Endothelial cell (in vitro differentiated cells): ENCODE measurements at places on chromosomes 6 and 20.
A peak's percentile ranks its signal among the peaks of the same experiment; 100 is the strongest.

DNA sequence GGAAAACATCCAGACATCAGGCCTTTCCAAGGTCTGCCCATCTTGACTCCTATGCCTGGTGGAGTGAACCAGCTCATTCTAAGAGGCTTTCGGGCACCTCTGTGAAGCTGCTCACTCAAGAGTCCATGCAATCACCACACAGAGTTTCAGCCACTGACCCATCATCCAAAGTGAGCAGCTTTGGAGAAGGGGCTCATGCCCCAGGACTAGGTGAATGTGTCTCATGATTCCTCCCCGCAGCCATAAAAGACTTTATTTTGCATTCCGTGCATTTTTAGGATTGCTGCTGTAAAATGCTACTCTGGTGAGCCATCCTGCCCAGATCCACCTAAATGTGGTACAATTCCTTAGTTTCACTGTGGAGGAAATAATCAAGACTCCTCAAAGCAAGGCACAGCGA is 44.5 kb upstream of the EZR start:
- no peak for DNase-seq

GRCh38 chr6:98769546-98769945 is 64.8 kb upstream of the POU3F2 start:
- peak; percentile 42 for DNase-seq

DNA sequence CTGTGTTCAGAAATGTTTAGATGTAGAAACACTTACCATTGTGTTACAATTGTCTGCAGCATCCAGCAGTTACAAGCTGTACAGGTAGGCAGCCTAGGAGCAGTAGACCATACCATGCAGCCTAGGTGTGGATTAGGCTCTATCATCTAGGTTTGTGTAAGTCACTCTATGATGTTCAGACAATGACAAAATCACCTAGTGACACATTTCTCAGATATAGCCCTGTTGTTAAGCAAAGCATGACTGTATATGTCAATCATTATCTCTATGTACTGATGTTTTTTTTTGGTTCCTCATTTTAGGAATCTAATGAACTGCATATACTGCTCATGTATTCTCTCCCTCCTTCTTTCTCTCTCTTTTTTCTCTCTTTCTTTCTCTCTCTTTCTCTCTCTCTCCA is 22.2 kb downstream of the CST8 start:
- DNase-seq, result no peak

DNA sequence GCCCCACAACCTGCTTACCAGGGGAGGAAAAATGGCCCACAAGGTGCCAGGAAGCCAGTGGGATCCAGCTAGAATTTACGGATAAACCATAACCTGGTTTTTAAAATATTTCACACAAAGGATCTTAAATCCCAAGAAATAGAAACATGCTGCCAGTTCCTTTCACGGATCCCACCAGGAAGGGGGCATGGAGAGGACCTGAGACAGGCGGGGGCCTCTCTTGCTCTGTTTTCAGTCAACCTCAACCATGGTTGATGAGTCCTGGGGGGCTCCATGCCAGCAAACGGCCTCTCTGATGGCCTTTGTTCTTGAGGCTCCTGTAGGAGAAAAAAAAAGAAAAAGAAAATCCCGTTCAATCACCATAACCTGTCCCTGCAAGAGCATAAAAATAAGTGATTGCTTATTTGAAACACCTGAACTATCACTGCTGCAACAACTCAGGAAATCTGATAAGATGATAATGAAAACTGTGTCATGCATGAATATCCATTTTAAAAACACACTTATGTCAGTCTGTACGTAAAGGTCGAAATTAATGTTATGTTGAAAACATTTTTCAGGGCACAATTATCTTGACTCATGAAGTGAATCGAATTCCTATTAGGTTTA is 125.8 kb upstream of the CST7 start:
- no peak for DNase-seq

DNA sequence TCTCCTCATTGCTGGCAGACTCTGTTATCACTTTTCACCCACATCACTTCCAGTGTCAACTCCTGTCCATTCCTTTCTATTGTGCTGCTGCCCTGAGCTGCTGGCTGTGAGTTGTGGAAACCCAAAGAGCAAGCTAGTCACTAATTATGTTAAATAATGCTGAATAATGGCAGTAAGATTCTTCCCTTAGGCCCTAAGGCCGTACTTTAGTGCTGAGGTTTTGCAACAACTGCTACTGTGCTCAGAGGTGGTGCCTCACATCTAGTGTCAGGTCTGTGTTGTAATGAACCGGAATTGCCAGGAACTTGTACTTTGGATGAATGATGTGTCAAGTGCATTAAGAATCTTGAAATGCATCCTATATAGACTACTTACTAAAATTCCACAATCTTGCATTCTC is 372.2 kb upstream of the RNF217 start:
- no peak for DNase-seq

- DNase-seq, result no peak
Measured at GRCh38 chr6:141252828-141253608, 879.7 kb upstream of the GJE1 start.

- DNase-seq, result no peak
Measured at GRCh38 chr6:107959392-107959791, 1.4 kb upstream of the SEC63 start.

GRCh38 chr6:126983779-126984178 is 134.7 kb upstream of the RSPO3 start:
- no peak for DNase-seq

GRCh38 chr6:112156668-112157067 is 69.3 kb downstream of the FAM229B start:
- no peak for DNase-seq

DNA sequence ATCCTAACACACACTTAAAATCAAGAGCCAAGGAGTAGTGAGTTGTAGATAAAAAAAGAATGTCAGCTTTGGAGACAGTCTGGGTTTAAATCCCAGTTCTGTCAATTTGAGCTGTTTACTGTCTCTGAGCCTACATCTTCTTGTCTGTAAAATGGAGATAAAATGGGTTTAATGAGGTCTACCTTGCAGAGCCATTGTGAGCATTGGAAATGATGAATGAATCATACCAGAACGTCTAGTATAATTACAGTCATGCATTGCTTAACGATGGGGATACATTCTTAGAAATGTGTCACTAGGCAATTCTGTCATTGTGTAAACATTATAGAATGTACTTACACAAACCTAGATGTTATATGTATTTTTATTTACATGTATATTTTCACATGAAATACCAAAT is 17.6 kb upstream of the SGK2 start:
- no peak for DNase-seq

DNA sequence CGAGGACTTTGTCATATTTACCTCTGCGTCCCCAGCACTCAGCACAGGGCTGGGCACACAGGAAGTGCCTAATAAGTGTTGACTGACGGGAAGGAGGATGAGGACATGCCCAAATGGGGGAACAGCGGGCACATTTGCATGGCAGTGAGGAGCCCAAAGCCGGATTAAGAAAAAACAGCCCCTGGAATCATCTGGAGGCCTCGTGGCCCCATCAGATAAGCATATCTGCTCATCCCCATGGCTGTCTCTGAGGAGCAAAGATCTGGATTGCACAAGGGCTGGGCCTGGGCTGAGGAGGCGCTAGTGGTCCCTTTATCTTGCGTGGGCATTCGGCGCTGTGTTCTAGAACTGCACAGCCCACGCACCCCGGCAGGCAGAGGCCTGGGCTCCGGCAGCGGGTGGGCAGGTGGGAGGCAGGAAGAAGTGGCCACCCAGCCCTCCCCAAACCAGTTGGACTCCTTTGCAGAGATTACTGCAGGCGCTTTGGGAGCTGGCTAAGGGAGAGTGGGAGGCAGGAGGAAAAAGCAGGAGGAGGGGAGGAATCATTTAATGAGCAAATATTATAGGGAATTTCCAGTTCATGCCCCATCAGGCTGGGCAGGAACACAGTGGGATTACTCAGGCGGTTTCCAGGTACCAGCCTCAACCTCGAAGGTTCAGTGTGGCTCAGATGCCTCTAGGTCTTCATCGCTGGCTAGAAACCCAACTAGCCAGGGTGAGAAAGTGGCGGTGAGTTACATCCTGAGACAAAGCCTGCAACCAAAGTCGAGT is 108.1 kb downstream of the CEBPB start:
- DNase-seq, result no peak

DNA sequence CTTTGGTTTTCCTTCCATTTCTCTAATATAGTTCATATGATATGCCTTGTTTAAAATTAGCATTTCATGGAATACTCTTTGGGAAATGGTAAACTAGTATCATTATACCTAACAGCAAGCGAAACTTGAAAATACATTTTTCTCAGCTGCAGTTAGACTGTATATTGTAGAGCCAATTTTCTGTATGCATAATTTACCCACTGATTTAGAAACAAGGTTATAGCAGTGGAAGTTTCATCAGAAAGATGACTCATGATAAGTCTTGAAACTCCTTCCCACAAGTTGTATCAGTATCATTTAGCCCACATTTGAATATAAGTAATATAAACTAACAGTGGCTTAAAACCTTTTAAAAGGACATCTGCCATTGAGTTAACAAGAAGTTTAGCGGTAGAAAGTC is 164.8 kb upstream of the BMP5 start:
- DNase-seq, result no peak

DNA sequence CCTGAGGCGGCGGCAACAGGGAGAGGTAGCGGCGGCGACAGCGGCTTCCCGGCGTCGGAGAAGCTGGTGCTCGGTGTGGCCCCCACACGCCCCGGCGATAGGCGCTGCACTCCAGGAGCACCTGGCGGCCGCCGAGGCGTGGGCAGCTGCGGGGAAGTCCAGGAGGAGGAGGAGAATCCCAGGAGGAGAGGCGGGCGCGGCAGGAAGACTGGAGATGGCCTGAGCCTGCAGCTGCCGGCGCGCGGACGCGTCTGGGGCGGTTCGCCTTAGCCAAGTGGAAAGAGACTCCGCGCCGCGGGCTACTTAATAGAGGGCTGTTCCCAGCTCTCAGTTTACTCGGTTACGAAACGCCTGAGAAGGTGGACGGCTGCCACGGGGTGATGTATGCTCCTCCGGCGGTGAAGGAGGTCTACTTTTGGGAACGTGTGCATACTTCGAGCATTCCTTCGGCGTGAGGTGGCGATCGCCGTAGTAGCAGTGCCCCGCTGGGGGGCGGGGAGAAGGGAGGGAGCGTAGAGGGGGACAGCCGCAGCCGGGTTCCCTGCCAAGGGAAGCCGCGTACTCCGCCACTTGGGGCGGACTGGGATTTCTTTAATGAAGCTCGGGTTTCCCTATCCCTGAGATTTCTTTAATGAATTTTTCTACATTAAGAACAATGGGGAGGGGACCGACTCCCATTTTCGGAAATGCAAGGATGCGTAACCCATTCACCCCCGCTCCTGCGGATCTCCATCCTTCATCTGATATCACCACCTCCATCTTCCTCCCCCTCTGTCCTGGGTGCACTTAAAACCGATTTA is at the start of gene COL12A1:
Gene COL12A1, minus strand, starts transcription at position 278 of the 800 bp plus-strand sequence. CDS start 3,261 bp downstream, outside the sequence.
- peak; percentile 66 for DNase-seq

DNA sequence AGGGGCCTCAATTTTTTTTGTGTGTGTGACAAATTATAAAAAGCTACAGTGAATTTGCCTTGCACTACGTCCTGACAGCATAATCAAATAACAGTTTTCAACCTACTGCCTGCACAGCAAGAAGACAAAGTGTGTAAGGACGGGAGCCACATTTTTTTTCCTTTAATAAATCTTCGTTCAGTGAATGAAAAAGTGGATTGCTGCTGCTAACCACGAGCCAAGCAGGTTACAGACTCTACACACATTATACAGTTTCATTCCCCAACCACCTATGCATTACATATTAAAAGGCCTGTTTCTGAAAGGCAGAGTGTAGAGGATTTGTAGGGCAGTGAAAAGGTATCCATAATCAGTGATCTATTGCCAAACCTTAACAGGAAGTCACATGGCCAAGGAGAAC is 570.0 kb upstream of the BTBD3 start:
- no peak for DNase-seq

DNA sequence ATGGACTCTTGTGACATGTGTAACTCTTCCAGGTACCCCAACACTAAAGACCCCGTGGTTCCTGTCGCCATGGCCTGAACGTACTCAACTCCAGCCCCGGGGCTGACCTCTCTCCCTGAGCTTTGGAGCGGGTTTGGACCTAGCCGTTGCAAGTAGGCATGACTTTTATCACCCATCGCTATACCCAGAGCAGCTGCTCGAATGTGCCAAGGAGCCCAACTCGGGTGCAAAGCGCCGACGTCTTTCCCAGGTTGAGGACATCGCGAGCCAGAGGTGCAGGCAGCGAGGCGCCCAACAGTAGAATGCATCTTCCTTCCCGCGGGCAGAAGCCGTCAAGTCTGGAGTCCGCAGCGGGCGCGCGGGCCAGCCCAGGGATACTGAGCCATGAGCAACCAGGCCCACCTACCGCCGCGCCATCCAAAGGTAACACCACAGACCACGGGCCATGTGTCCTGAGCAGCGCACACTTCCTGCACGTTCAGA is 5.7 kb upstream of the LAMP5 start:
- DNase-seq, result no peak

DNA sequence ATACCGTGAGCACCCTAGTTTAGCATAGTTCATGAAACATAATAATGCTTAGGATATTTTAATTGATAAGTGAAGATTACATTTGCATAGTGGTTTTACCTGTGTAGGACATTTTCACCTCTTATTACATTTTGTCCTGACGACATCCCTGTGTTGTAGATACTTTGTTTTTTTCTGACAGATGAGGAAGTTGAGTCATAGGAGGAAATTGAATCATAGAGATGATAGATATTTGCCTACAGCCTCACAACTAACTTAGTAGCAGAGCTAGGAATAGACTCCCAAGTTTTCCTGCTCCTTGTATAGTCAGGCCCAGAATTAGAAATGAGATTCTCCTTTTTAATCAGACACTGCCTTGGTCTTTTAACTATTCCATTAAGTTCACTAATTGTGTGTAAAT is 100.5 kb upstream of the SUPT3H start:
- DNase-seq, result no peak

- no peak for DNase-seq
Measured at GRCh38 chr6:35642471-35643161, 46.1 kb downstream of the FKBP5 start.

- DNase-seq, result no peak
Measured at GRCh38 chr20:25989196-25989595, 292.5 kb upstream of the ZNF337 start.

- no peak for DNase-seq
Measured at GRCh38 chr20:13251904-13252297, 30.8 kb downstream of the ISM1 start.

- no peak for DNase-seq
Measured at GRCh38 chr6:27415898-27416297, 27.3 kb downstream of the ZNF391 start.

GRCh38 chr20:32534661-32535240 is 50.4 kb downstream of the NOL4L start:
- no peak for DNase-seq

GRCh38 chr6:69732640-69733039 is 64.2 kb downstream of the LMBRD1 start:
- DNase-seq, result no peak

DNA sequence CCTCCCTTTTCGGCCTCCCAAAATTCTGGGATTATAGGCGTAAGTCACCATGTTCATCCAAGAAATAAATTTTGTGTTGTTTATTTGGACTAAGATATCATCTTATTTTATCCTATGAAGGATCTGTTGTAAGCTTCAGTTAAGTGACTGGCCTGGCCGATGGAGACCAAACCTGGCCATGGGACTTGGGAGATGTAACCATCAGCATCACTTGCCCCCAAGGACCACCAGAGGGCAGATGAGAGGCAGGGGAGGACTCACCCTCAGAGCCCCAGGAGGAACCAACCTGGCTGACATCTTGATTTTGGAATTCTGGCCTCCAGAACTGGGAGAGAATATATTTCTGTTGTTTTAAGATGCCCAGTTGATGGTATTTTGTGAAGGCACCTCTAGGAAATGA is 266.7 kb downstream of the CDH26 start:
- DNase-seq, result peak; percentile 30

- DNase-seq, result no peak
Measured at GRCh38 chr6:150297327-150298029, 71.3 kb upstream of the IYD start.
